Fibroblast of mammary gland (primary cell): ENCODE measurements at places on chromosomes 5 and 9.

- DNase-seq: no peak
Measured at GRCh38 chr9:131965103-131965502, 114.6 kb downstream of the MED27 start.

GRCh38 chr9:113640418-113640817 is 176.9 kb downstream of the RGS3 start:
- no peak for DNase-seq

DNA sequence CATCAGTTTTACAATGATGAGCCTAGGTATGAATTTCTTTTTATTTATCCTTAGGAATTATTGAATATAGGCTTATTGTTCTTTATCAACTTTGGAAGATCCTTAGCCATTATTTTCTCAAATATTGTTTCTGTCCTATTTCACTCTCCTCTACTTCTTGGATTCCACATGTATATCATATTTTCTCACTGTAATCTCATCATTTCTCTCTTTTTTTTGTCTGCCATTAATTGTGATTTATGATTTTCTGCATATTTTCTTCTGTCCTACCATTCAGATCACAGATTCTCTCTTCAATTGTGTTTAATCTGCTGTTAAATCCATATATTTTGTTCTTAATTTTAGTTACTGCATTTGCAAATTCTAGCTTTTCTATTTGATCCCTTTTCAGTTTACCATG is 139.8 kb downstream of the ARRDC3 start:
- DNase-seq: no peak

GRCh38 chr9:83005963-83006362 is 57.0 kb downstream of the RASEF start:
- DNase-seq: no peak

DNA sequence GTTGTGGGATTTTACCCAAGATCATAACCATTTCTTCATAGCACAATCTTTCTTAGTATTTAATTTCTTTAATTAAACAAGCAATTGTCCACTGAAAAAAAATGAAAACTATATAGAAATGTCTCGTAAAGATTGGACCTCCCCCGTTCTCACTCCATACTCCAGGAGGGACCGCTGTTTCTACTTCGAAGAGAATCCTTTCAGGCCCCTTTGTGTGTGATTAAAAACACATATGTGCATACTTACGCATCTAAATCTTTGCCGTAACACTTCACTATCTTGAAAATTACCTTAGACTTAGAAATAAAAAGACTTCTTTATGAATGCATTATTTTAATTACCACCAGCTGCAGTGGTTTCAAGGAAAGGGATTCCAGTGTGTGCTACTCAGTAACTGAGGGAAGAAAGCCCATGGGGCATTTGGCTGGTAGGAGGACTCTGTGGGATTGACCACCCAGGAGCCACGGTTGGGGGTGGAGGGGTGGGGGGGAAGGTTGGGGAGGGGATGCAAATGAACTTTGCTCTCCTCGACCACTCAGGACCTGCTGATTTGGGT is 209.1 kb downstream of the FAM114A2 start:
- DNase-seq: no peak
